ENCODE measurements at places on chromosomes 6 and 20.

GRCh38 chr6:47718571-47718970 is 20.2 kb downstream of the ADGRF4 start:
- no peak for DNase-seq

DNA sequence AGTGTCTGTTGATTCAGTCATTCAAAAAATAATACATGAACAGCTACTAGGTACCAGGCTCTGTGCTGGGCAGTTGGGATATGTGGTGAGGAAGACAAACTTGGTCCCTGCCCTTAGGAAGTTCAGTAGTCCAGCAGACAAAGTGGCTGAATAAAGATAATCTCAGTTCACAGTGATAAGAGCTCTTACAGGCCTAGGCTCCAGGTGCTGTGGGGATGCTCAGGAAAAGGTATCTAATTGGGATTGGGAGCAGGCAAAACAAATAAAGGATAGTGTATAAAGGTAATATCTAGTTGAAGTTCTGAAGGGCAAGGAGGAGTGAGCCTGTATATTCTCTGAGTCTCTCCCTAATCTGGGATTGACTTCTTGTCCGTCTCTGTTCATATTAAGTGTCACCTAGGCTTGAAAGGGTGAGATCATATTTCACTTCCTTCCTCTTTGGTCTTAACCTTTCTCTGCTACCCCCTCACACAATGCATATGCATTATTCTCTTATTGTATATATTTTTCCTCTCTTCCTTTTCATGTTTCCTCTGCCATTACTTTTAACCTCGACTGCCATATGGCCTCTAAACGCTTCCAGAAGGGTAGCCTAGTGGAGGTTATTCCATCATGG is 13.5 kb downstream of the PTPN1 start:
- no peak for DNase-seq

GRCh38 chr6:11204794-11205366 is 27.6 kb downstream of the NEDD9 start:
- DNase-seq: no peak

DNA sequence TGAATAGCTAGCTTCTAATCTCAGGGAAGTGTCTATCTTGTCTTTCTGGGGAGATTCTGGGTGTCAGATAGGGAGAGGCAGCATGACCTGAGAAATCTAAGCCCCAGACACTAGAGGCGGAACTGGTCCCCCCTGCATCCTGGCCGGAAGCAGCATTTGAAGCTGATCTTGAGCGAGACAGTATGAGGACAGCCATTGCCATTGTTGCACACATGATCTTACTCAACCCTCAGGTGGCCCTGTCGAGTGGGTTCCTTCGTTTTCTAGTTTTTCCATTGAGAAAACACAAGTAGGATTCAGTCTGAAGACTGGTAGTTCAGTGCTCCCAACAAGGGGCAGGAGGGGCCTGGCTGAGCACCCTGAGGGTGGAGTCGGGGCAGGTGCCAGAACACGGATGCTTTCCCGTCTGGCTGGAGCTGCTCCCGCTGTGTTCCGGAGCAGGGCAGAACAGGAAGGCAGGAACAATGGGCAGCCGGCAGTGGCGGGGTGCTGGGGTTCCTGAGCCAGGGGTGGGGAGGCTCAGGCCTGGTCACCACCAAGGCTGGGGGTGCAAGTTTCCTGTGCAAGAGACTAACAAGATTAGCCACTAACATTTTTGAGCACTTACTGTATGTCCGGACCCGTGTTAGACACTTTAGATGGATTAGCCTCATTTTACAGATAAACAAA is 7.9 kb upstream of the SDCBP2 start:
- DNase-seq: no peak

GRCh38 chr20:63232235-63233060 is 3.3 kb upstream of the BIRC7 start:
- no peak for DNase-seq

GRCh38 chr6:17966451-17966850 is 21.0 kb downstream of the KIF13A start:
- no peak for DNase-seq

GRCh38 chr6:89145091-89145955 is 532 bp upstream of the PM20D2 start:
- peak; percentile 31 for DNase-seq

DNA sequence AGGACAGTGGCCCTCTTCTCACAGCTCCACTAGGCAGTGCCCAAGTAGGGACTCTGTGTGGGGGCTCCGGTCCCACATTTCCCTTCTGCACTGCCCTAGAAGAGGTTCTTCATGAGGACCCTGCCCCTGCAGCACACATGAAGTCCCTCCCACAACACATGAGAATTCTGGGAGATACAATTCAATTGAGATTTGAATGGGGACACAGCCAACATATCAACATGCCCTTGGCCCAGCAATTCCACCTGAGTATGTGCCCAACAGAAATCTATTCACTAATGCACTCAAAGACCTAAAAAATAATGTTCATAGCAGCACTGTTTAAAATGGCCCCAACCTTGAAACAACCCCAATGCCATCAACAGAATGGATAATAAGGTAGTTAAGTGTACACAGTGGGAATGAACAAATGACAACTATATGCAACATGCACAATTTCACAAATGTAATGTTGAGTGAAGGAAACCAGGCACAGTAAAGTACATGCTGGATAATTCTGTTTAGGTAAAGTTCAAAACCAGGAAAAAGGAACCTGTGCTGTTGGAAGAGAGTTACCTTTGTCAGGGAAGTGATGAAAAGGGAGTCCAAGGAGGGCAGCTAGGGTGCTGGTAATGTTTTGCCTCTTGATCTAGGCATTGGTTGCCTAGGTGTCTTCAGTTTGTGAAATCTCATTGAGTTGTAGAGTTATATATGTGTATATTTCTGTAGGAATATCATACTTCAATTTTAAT is 16.1 kb downstream of the ISM1 start:
- no peak for DNase-seq

DNA sequence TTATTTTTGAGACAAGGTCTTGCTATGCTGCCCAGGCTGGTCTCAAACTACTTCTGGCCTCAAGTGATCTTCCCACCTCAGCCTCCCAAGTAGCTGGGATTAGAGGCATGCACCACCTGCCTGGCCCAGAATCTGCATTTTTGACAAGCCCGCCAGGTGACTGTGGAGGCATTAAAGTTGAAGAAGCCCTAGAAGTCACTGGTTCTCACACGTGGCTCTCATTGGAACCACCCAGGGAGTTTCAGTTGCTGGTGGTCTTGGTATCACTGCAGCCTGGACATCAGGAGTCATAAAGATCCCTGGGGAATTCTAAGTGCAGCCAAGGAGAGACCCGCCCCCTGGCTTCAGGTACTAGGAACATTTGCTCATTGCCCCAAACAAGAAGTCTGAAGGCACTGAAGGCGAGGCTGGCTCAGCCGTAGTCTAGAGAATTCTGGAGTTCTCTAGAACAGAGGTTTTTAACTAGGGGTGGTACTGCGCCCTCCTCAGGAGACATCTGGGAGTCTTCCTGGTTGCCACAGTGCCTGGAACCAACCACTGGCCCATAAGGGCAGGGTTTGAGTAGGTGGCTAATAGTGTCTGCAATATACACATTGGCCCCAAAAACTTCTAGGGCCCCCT is 182.8 kb downstream of the ZMYND8 start:
- DNase-seq: no peak

DNA sequence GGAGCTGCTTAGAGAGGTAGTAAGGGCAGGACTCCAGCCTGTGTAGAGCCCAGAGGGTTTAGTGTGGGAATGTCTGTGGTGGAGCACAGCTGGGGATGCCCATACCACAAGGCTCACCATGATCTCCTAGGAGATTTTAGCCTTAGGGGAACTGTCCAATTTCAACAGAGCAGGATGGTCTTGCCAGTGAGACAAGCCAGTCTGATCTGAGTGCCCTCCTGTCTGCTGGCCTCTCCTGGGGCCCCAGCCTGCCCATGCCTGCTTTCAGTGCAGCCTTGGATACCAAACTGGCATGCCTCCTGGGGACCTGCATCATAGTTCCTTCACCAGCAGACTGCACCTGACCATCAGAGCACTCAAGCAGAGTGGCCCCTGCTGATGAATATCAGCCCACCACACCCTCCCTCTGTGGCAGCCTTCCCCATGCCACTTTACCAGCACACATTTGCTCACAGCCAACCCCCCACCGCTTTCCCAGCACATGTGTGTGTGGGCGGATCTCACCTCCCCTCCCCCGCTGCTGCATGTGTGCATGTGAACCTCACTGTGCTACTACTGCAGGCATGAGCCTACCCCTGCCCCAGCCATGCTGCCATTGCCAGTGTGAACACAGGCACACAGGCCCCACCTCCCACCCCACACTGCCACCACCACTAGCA is 7.9 kb upstream of the TREM1 start:
- no peak for DNase-seq

- peak; percentile 86 for DNase-seq
Measured at GRCh38 chr6:7148100-7148822, 40.5 kb downstream of the RREB1 start.

DNA sequence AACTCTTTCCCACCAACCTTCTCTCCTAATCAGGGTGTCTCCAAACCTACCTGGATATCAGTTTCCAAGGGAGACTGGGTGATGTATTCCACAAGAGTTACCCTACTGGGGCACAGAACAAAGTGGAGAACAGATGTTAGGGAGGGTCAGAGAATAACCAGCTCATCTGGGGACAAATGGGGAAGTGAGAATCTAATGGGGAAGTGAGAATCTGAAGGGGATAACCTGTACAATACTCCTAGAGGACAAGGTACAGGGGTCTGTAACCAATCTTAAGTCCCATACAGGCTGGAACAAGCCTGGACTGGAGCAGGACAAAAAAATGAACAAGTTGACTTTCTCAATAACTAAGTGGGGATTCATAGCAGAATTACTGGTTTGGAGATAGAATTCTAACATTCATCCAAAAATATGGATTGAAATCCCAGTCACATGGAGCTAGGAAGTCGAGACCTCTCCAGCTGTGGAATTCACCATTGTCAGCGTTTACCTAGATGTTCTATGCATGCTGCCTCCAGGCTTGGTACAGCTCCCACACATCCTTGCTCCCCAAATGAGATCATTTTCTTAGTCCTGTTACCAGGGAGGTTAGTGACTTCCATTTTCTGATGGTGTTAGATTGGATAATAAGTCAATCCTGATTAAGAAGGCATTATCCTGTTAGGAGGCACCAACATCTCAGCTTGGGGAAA is 214.8 kb upstream of the MOCS1 start:
- no peak for DNase-seq

- DNase-seq: no peak
Measured at GRCh38 chr6:150308812-150309645, 59.8 kb upstream of the IYD start.

DNA sequence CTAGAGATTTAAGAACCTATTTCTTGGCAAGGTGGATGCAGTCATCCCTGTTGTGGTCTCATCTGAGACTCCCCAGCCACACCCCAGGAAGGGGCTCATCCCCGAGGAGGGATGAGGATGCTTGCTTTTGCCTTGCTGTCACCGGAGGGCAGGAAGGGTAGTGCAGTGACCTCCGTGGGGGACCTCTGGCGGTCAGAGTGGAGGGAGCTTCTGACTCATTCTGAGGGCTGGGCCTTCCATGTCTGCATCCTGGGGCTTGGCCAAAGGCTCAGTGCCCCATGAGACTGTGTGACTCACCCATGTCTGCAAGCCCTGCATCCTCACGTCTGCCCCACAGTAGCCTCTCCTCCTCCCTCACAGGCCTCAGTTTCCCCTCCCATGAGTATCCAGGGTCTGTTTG is 38.7 kb downstream of the UQCC2 start:
- DNase-seq: peak; percentile 69

DNA sequence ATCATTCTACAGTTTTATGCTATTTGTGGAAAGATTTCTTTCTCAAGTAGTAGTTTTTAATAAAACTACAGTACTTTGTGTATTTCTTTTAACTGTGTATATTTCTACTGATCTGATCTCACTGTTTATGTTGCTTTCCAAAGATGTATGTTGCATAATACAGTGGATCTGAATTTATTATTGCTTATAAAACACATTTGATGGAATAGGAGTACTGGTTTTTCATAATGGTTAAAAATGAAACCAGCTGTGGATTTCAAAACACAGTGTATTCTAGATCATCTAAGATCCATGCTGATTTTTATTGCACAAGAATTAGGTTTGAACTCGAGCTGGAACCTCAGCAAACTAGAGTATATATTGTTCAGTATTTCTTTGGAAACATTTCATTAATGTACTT is 8.0 kb downstream of the NKX2-4 start:
- no peak for DNase-seq

Data from suppressor macrophage (primary cell).